ENCODE measurements at places on chromosomes 6 and 20. TPM values are rescaled to one million over a fixed set of nuclear protein-coding genes. Genes with fewer than 3 reads are reported as not detected.

LY6G6F gene
- total RNA-seq: not detected

DNA sequence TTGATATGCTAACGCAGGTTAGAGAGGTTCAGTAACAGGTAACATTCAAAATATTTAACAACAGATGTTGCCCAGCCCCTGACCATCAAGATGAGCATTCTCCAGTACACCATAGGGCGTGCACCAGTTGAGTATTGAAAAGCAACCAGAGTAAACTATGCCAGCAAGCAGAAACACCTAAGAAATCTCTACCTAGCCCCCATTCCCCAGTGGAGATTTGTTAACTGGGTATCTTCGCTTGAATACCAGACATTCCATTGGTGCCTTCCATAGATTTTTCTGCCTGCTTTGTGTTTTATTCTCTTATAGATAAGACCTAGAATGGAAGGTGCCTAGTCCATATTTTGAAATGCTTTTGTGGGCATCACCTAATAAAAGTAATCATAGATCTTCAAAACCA lies 623.9 kb downstream of the KIF16B start:
- no peak for DNase-seq

GTSF1L gene
- not detected for total RNA-seq

GCNT2 gene
- under 0.01 TPM for total RNA-seq

GRCh38 chr20:57568960-57569359 lies 8.1 kb downstream of the PCK1 start:
- no peak for DNase-seq

GRCh38 chr6:90678049-90678779 lies 91.3 kb upstream of the MAP3K7 start:
- DNase-seq: no peak

GRCh38 chr6:70282312-70282918 lies 20.5 kb downstream of the COL9A1 start:
- DNase-seq: no peak

TMEM244 gene
- total RNA-seq: not detected

- DNase-seq: peak; percentile 14
These were observed 26.1 kb downstream of the CEP57L1 start for GRCh38 chr6:109121411-109121810.

DNA sequence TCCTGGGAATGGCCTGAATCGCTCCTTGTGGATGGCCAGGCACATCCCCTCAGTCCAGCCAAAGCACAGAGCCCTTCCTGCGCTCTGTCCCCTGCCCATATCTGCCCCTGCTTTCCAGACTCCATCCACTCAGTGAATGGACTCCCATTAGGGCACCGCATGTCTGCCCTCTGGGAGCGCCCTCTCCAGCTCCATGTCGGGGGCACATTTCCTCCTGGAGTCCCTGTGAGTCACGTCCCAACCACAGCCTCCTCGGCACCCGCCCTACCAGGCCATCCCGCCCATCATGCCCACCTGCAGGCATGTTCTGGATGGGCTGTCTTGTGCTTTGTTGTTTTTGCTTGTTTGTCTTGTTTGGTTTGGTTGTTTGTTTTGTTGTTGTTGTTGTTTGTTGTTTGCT lies 96.8 kb downstream of the PSMB1 start:
- no peak for DNase-seq

ADGB gene
- total RNA-seq: not detected

- DNase-seq: peak; percentile 59
These were observed 320.2 kb downstream of the BTBD9 start for GRCh38 chr6:38319256-38320212.

DNA sequence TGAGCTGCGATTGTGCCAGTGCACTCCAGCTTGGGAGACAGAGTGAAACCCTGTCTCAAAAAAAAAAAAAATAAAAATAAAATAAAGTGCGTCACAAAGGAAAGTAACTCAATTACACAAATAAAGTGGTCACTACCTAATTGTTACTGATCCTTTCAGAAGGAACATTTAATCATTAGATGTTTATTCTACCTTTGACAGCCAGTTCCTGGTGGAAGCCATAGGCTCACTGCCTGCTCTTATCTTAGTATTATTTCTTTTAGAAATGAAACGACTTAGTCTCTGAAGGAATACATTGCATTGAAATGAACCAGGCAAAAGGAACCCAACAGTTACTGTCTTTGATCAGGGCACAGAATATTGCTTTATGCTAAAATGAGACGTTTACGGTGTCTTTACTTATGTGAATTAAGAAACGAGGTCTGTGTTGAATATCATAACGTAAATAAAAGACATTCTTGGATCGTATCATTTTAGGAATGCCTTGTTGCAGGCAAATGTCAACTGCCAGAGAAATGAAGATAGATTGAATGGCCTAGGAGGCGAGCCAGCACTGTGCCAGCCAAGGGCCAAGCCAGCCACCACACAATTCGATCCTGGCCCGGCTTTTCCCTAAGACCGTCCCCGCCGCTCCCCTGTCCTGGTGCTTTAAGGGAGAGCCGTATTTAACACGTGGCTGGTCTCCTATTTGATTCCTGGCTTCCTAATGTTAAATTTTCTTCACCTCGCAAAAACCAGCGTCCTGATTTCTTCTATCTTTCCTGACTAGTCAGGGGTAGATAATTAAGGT lies 136.7 kb upstream of the GMDS start:
- DNase-seq: no peak

TRIM10 gene
- total RNA-seq: not detected

- DNase-seq: peak; percentile 36
These were observed 671 bp downstream of the TAPBP start for GRCh38 chr6:33313105-33313708.

- no peak for DNase-seq
These were observed 206.9 kb downstream of the TMEM242 start for GRCh38 chr6:157116426-157116825.

DNA sequence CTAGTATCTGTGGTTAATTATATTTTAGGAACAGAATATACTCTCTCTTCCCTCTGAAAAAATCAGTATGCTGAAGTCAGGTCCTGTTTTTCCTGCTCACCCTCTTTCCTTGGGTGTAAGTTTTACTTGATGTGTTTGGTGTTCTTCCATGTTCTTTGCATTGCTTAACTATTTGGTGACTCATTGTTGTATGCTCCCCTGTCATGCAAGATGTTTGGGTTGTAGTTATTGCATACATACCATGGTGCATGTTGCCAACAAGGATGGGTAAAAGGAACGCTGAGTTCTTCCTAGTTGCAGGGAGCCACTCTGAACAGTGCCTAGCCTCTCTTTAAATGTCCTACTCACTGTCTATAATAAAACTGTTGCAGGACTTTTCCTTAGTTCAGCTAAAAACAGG lies 207.9 kb upstream of the LAMP5 start:
- peak; percentile 83 for DNase-seq

LY6G6D gene
- total RNA-seq: not detected

DNA sequence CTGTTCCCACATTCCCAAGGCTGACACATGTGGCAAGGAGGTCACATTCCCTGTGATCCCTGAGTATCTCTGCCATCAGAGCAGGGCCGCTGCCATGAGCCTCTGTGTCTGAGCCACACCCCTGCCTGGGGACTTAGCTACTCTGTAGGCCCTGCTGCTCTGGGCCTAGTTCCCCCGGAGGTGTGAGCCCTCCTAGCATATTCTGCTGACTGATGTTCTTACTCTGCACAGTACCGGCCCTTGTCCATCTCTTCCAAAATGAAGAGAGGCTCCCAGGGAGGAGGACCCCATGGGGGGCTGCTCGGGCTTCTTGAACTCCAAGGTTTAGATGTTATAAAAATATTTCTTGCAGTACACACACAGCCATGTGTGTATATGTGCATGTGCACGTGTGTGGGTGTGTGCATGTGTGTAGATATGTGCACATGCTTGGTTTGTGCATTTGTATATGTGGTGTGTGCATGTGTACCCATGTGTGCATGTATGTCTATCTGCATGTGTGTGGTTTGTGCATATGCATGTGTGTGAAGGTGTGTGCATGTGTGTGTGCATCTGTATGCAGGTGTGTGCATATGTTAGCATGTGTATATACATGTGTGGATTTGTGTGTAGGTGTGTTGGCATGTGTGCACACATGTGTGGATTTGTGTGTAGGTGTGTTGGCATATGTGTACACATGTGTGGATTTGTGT lies 101.2 kb downstream of the ERMARD start:
- DNase-seq: no peak

DNA sequence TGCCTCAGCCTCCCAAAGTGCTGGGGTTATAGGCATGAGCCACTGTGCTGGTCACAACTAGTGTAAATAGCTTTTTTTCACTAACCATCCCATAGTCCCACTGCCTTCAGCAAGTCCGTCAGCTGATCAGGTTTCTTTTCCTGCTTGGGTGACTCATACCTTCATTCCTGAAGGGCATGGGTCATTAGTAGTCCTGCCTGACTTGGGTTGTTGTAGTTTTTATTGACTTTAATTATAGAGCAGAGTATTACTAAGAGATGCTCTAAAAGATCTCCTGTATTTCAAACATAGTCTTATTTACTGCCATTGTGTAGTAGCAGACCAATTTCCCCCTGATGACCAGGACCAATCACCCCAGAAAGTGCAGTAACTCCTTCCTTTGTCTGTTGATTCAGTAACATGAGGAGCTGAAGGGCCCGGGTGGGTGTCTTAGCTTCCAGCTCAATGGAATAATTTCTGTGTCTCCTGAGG lies 25.8 kb downstream of the HLA-C start:
- DNase-seq: peak; percentile 64

DNA sequence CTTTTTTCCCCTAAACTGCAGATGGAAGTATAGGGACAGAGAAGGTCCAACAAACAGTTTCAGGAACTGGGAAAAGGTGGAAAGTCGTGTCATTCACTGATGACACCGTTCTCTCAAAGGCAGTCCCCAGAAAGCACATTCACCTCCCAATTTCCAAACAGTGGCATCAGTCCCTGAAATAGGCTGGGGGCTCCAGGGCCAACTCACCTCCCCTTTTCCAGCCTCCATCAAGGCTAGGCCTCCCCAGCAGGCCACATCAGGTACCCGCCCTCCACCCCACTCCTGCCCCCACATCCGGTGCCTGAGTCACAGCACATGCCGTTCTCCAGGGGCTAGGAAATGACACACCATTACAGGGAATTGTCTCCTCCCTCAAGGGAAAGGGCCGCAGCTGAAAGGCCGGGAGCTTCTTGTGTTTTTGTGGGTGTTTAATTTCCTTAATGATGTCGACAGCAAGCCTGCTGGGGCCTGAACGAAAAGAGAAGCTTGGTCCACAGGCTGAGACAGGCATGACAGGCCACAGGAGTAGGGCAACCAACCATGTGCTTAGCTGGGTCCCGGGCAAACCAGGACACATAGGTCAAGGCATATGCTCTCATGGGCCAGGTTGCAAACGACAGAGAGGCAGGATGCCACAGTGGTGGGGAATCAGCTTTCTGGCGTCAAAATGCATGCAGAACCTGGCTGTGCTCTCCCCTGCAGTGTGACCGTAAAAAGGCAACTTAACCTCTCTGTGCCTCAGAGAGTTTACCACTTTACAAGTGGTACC lies 39.2 kb downstream of the ZMYND8 start:
- DNase-seq: peak; percentile 98

DNA sequence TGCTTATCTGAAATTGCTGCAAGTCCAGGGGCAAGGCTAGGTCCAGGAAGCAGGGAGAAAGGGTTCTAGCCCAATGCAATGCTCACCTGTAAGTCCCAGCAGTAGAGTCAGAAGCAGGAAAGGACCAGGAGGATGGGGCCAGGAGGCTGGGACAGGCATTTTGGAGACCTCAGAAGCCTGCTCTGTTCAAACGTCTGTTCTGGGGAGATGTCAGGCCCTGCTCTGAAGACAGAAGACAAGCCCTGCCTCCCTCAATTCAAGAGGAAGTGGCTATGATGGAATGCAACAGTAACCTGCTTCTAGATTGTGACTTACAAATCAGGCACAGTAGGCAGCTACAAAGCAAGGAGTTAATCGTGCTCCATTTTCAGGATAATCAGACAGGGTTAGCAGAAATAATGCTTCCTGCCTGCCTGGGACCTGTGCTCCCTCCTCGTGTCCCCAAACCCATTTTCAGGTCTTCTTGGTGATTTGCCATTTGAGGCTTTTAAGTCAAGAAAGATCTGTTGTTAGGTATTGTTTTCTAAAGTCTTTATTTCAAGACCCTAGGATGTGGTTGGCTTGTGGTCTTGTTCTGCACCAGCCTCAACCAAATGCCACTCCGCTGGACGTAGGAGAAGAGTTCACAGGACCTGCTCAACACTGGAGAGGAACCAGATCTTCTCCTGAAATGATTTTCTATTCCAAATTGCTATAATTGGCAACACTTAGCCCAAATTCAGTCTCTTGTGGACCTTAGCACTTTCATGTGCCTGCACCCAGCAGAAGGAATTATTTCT lies at the start of gene SIRPG:
TSS of gene SIRPG (minus strand) at position 224 of the 779 bp plus-strand sequence. CDS start at position 159, 65 bp downstream.
- DNase-seq: no peak

DNA sequence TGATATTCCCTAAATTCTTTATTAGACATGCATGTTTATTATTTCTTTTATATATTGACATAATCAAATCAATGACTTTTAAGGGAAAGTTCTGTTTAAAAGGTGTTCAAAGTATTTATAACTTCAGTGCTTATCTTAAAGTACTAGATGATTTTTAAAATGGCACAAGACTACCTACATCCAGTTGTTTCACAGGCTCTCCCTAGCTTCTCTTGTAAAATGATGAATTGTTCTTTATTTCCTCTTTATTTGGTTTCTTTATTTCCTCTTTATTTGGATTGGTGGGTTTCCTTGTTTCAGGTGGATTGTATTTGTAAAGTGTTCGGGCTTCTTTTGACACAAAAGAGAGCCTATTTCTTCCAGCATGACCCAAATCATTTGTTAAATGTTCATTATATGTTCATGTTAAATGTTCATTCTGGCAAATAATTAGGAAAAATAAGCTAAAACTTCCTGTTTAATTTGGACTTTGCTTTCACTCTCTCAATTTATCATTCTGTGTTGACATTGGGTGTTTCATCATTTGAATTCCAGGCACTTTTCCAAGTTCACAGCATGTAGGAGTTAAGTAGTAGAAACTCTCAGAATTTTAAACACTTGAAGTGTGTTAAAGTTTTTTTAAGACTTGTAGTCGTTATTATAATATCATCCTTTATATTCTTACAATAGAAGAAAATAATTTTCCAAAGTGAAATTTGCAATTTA lies 24.6 kb downstream of the MLIP start:
- DNase-seq: peak; percentile 59

GRCh38 chr20:21326700-21327099 lies 23.6 kb downstream of the XRN2 start:
- no peak for DNase-seq

DNA sequence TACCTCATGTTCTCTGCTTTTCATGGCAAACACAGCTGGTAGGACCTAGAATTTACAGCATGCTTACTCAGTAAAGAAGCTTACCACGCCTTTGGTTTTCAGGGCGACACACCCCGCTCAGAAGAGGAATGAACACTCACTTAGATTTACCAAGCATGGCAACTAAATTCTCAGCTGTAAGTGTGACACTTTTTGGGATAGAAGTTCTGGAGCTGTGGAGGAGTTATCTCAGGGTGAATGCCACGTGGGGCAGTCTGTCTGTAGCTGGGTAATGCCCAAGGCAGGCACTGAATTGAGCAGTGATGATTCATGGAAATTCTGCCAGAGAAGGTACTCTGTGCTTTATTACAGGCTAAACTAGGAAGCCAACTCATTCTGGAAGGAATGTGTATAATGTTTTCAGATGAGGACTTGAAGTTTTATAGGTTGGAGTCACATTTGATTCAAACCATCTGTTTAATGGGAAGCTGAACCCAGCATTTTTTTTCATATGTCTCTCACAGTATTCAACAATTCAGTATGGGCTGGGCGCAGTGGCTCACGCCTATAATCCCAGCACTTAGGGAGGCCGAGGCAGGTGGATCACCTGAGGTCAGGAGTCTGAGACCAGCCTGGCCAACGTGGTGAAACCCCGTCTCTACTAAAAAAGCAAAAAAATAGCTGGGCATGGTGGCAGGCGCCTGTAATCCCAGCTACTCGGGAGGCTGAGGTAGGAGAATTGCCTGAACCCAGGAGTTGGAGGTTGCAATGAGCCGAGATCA lies 3.5 kb upstream of the PRIM2 start:
- peak; percentile 99 for DNase-seq

VSTM2L gene
- 0.32 TPM for total RNA-seq
